ENCODE measurements at places on chromosomes 2 and 18.
A peak's percentile ranks its signal among the peaks of the same experiment; 100 is the strongest.

DNA sequence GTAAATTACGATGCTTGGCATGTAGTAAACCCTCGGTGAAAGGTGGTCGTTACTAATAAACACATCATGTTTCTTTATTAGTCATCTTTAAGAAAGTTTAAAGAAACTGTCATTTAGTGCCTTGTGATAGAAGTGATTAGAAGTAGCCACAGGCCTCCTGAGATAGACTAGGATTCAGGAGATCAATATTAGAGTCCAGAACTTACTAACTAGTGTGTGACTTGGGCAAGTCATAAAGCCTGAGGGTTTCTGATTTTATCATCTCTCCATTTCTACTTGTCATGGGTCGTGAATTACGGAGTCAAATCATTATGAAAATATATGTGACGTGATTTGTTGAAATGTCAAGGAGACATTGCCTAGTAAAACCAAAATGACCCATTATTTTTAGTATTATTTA, 6.7 kb downstream of the RPE start:
- no peak for DNase-seq

- peak; percentile 70 for DNase-seq
Observed at GRCh38 chr18:62637807-62638687, 77.3 kb upstream of the PHLPP1 start.

- no peak for DNase-seq
Observed at GRCh38 chr2:70084973-70085710, 2.1 kb upstream of the PCBP1 start.

DNA sequence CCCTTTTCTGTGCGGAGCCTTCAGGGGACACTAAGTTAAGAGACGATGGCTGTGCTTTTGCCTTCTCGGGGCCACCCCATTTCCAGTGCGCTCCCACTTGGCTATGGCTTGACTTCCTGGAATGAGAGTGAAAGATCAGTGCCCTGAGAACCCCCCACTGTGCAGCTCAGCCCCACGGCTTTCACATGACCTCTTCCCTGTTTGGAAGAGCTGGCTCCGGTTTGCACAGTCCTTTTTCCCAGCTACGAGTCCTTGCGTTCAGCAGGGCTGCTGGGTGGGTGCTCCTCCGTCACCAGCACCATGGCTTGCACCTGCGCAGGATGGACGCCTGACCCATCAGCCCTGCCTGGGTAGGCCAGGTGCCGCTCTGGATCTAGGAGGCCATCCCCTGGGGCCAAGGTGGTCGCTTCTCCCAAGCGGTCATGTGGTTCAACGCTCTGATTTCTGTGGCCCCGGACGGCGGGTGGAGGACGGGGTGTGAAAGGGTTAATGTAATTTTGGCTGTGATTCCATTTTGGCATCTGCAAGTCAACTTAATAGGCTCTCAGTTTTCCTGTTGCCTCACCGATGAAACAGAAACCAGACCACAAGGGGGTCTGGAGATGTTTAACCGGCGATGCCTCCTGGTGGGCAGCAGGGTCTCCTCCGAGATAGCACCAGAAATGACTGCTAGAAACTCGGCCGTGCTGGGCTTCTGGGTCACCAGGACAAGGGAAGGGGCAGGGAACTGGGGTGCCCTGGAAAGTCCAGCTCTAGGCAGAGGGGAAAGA, 113.1 kb upstream of the HAAO start:
- DNase-seq = no peak

DNA sequence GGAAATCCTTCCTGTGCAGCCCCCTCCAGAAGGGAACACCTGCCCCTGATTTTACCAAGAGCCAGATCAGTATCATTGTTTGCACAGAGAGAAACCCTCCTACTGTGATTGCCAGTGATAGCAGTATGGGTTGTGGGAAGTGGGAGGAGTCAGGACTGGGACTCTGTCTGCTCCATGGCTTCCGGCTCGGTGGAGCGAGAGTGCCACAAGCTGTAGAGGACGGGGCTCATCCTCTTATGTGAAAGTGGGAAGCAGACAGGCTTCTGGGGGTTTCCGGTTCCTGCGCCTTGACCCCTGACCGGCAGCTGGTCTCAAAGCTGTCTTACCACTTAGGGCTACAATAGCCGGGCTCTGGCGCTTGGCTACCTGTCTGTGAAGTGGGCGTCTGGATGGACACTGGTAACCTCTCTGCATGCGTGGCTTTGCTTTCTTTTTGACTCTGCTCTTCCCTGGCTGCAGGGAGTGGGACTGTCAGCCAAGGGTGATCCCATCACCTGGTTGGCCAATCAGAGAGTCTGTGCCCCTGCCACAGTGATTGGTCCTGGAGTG, 79.7 kb downstream of the BCL2L11 start:
- no peak for DNase-seq

DNA sequence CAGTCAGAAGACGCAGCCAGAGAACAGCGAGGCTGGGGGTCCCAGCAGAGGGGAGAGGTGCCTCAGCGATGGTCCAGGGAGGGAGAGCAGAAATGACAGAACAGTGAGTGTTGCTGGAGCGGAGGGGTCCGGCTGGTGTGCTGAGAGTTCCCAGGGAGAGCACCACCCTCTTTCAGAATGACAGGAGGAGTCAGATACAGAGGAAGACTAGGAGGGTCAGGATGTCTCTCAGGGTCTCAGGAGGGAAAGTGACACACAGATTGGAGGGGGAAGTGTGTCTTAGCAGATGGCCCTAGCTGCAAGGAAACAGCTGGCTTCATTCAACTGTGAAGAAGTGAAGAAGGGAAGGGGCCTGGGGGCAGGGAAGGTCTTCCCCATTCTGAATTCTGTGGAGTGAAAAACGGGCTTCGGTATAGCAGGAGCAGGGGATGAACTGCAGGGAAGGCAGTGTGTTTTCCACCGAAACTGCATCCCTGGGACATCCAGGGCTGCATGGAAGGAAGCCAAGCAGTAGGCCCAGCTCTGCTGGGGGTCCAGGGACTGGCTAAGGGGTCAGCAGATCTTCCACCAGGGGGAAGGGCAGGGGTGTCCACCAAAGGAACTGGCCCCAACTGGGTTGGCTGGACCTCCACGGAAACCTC, 90.0 kb upstream of the OTOS start:
- DNase-seq = peak; percentile 20

GRCh38 chr2:123362671-123363440, 662.2 kb upstream of the CNTNAP5 start:
- no peak for DNase-seq

DNA sequence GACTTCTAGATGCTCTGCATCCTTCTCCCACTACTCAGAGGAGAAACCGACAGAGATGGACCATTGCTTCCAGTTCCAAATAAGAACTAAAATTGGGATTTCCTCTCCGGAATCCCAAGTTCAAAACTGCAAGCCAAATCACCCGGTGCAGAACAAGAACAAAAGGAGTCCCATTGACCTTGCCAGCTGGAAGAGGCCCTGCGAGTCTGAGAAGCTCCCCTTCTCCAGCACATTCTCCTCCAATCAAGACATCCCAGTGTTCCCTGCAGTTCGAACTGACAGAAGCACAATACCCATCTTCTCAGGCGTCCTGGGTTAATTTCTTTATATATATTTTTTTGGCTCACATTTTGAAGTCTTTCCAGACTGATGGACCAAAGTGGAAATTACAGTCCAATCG, 195.3 kb upstream of the MEIS1 start:
- no peak for DNase-seq

- no peak for DNase-seq
Observed at GRCh38 chr2:109677835-109678580, 63.8 kb downstream of the SOWAHC start.

GRCh38 chr2:42193722-42194187, 24.6 kb downstream of the EML4 start:
- DNase-seq = no peak

- DNase-seq = no peak
Observed at GRCh38 chr2:95071856-95072255, 46.3 kb downstream of the MAL start.

- DNase-seq = no peak
Observed at GRCh38 chr2:121288454-121289231, 3.6 kb upstream of the TFCP2L1 start.

DNA sequence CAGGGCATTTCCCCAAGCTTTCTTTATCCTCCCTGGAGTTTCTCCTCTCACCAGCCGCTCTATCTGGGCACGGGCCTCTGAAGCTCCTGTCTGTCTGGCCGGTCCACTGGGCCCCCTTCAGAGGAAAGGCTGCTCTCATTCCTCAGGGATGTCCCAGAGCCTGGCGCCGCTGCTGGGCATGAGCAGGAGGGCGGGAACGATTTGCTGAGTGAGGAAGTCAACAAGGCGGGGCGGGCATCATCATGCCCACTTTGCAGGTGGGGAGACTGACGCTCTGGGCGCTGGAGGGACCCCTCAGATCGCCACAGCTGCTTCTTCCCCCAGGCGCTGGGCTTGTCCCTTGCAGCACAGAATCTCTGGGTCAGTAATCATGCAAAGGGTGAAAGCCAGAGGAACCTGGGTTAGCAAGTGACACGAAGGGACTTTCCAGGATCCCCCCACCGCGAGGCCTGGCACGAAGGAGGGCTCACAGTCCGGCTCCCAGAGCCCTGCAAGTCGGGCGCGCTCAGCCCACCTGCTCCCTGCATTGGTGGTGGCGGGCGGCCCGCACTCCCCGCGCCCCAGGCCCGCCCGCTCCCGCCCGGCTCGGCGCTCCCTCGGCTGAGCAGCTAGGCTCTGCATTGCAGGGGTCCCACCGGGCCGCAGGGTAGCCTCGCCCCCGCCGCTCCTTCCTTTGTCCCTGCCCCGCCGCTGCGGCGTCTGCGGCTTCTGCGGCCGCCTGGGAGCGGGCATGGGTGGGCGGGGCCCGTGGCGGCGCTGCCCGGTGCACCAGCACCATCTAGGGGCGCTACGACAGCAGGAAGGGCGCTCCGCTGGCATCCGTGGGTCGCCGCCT, 157.8 kb downstream of the CYRIA start:
- peak; percentile 30 for DNase-seq

- no peak for DNase-seq
Observed at GRCh38 chr2:123993728-123994323, 31.3 kb upstream of the CNTNAP5 start.

GRCh38 chr2:144517866-144518747, 1.8 kb downstream of the ZEB2 start:
- DNase-seq = no peak

GRCh38 chr18:2984703-2985261, 28.2 kb downstream of the LPIN2 start:
- DNase-seq = no peak

DNA sequence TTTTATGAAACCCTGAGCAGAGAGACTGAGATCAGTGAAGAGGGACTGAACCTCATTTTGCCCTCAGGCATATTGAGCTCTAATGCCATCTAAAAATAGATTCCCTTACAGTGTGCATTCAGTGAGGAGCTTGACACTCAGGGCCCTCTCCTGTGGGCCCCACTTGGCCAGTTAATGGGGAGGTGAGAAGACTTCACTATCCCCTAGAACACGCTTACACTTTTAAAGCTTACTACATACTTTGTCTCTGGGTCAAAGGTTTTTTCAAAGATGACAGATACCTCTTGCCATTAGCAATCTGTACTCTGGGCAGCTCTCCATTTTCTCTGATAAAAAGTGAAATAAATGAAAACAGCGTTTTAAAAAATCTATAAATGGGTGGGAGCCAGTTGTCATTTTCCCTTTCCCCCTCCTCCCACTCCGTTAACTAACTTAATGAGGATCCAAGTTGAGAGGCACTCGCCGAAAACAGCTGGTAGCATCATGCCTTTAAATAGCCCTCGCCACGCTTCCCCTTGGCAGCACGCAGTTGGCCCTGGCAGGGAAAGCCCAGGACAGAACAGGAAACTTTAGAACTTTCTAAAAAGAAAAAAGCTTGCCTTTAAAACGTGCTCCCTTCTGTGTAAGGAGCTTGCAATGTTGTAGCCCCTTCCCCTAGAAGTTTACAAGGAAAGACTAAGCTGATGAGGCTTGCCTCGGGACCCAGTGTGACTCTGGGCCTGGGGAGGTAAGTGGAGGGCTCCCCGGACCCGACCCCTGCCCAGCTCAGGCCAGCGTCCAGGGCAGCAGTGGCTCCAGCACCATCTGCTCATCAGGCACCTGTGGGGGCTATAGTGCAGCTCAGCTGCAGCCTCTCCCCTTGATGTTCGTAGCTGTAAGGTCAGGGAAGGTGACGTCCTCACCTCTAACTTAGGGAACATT, 58.8 kb upstream of the FOSL2 start:
- DNase-seq = no peak

DNA sequence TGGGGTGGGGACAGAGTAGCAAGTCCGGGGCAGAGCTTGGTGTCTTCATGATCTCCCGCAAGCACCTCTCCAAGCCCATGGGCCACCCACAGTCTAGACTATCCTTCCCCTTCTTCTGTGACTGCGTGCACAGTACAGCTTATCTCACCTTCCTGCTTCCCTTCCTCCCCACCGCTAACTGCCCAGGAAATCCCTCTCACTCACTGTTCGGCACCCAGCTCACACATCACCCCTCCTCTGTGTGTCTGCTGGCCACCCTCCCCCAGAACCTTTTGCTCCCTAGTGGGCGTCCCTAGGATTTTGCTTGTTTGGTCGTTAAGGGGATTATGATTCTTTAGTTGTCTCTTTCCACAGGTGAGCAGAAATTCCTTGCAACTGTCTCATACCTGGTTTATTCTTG, 31.5 kb upstream of the SMAD7 start:
- DNase-seq = no peak

- no peak for DNase-seq
Observed at GRCh38 chr2:109555346-109555900, 58.3 kb downstream of the SEPTIN10 start.

DNA sequence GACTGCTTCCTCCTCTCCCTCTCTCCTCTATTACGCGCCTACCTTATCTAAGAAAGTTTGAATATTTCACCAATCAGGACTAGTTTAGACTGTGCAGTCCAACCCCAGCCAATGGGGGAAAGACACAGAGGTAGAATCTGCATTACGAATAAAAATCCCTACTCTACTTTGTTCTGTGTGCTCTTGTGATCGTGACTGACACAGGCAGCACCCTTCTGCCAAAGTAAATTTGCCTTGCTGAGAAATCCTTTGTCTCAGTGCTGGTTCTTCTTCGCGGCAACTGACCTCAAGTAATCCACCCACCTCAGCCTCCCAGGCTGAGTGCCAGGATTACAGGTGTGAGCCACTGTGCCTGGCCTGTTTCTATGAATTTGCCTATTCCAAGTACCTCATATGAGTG, 8.6 kb upstream of the CDCA7 start:
- DNase-seq = no peak

DNA sequence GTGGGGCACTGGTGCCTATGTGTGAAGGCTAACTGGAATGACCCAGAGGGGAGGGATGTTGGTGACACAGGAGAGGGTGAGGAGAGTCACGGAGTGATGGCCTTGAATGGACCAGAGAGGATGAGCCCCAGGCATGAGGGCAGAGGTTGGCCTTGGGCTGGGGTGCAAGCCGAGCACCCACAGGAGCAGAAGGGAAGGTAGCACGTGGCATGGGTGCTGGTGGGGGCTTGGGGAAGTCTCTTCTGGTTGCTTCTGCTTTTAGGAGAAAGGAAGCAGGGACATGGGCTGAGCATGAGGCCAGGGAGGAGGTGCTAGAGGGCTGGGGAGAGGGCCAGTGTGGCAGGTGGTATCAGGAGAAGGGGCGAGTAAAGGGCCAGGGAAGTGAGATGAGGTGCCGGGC, 183.8 kb downstream of the DYSF start:
- DNase-seq = no peak
